Parietal lobe (tissue), 2 donors: ENCODE measurements at places on chromosomes 16 and 17. TPM values are rescaled to one million over a fixed set of nuclear protein-coding genes. Genes with fewer than 3 reads are reported as not detected.

The HBQ1 gene
- total RNA-seq = 4.1 TPM

The SEPTIN12 gene
- total RNA-seq = not detected

The ABCA9 gene
- 4.4 TPM for total RNA-seq

The EVI2B gene
- total RNA-seq = 0.63 TPM

The LHX1 gene
- not detected for total RNA-seq

The KCNJ18 gene
- total RNA-seq = not detected

The STX1B gene
- total RNA-seq = 31.6 TPM

The FKBP10 gene
- 12.5 TPM for total RNA-seq
